ENCODE measurements at places on chromosomes 11 and 22.

- DNase-seq: no peak
Measured at GRCh38 chr11:78158987-78159652, 19.7 kb upstream of the ALG8 start.

GRCh38 chr11:105230586-105230985 is 91.0 kb upstream of the CARD18 start:
- no peak for DNase-seq

- DNase-seq: no peak
Measured at GRCh38 chr11:10414181-10414580, 40.9 kb upstream of the AMPD3 start.

- DNase-seq: no peak
Measured at GRCh38 chr11:70104419-70104818, 26.3 kb downstream of the ANO1 start.

DNA sequence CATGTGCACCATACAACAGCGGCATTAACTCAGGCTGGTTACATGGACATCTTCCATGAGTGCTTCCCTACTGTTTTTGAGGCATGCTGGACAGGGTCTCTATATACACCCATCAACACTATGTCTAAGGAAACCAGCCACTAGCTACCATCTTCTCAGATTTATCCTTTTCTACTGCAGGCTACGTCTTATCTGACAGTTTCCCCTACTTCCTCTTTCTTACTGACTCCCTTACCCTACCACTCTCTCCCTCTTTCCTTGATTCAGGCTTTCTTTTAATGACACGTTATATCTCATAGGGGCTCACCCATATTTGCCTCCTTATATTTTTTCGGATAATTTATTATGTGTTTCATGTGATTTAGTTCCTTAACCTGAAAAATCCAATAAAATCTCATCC is 41.8 kb downstream of the DDI1 start:
- DNase-seq: no peak

DNA sequence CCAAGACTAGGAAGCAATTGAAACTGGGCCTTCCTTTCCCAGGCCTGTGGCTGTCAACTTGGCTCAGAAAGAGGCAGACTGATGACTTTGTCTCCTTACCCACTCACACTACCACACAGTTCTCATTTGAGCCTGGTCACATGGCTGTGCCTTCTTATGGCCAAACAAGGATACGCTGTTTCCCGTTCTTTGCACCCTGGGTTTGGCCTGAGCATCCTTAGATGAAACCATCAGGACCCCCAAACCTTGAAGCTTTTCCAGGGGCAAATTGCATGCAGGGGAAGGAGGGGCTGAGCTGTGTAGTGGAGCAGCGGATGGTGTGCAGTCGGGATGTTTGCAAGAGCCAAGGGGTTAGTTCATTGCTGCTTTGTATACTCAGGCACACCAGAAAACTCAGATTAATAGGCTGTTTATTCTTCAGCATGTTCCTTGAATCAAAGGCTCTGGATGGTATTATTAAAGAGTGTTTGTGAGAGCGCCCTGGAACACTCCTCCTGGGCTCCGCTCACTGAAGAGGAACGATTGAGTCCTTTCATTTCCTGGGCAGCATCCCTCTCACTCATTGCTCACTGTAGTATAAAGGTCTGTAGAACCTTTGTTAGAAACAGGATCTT is 69.8 kb downstream of the ARFGAP2 start:
- DNase-seq: no peak

DNA sequence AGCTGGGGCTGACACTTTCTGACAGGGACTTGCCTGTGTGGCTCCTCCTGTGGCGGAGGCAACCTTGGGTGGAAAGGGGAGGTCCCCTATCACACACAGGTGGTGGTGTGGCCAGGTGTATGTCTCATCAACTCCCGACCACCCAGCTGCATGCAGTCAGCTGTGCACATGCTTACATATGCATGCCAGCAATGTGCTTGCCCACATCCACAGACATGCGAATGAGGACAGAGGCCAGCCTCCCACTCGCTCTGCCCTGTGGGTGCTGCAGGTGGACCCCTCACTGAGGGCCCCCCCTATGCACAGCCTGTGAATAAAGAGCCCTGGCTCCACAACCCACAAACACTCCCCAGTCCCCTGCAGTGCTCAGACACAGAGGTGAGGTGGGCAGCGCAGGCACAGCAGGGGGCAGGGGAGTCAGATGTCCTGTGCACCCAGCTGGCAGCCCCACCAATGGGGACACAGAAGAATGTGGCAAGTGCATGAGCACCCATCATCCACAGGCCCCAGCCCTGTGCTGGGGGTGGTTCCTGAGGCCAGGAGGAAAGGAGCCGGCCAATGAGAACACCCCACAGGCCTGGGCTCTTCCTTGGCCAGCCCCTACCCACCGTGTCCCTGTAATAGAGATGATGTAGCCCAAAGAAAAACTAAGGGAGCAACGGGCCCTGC is 9.5 kb downstream of the GNB1L start:
- DNase-seq: no peak

GRCh38 chr11:22957786-22958185 is 97.5 kb upstream of the CCDC179 start:
- no peak for DNase-seq

Measured in activated naive CD4-positive, alpha-beta T cell (primary cell).